ENCODE measurements at places on chromosomes 6 and 20.

- no peak for DNase-seq
Measured at GRCh38 chr20:24485981-24486380, 16.6 kb downstream of the SYNDIG1 start.

DNA sequence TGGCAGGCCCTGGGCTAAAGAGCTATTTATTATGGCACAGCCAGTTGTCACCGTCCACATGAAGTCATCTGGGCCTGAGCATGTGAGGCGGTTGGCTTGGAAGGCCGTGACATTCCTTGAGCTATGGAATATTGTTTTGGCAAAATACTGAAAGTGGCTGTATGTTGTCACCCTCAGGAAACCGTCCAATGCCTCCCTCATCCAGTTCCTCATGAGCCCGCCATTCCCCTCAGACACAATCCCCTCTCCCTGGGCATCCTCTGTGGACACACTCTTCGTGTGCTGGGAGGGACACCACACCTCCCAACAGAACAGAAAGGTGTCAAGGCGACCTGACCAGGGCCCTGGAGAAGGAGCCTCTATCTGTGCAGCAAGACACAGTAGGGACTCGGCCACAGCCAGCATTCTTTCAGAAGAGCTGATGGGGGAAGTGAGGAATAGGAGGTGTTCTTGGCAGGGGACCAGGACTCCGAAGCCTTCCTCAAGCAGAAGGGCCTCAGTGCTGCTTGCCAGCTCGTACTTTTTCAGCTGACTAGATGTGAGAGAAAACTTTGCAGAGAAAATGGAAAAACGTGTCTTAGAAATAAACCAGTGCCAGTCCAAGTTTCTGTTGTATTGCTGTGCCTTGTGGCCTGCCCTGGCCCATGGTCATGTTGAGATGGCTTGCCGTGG lies 120.5 kb downstream of the SOD2 start:
- no peak for DNase-seq

DNA sequence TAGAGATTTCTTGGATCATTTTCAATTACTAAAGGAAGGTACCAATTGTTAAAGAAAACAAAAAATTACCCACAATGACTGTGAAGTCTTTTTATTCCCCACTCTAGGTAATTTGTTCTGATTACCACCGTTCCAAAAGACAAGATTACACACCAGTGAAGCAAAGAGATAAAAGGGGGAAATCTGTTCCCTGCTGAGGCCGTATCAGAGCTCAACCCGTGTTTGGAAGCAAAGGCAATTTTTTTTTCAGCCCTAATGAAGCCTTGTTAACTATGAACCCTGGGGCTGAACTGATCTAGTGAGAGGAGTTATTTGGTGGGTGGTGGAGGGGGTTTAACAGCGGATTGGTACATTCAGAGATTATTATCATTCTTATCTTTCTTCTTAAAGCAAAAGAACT lies 128.5 kb downstream of the ALDH8A1 start:
- no peak for DNase-seq

GRCh38 chr20:17681726-17682102 lies 328 bp downstream of the RRBP1 start:
- DNase-seq, result no peak

DNA sequence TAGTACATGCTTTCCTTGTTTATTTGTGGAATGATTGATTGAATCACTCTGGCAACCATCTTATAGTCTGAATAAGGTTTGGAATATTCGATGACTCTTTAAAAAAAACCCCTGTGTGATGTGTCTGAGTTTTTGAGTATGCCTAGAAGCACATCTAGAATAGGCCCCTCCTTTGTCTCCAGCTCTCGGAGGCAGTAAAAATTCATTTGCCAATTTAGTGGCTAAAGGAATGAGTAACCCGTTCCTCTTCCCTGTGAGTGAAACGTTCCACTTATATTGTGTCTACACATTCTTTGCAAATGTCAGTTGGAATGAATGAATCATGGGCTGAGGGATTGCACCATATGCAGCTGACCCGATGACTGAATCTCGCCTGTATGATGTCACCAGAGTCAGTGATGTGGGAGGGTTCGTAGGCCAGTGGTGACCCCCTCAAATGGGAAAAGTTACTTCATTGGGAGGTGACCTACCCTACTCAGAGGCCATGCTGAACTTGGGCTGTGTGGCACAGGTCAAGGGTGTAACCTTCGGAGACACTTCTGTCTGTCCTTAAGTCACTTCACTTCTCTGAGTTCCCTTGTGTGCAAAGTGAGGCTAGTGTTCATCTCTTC lies 21.6 kb downstream of the MOCS3 start:
- DNase-seq, result no peak

DNA sequence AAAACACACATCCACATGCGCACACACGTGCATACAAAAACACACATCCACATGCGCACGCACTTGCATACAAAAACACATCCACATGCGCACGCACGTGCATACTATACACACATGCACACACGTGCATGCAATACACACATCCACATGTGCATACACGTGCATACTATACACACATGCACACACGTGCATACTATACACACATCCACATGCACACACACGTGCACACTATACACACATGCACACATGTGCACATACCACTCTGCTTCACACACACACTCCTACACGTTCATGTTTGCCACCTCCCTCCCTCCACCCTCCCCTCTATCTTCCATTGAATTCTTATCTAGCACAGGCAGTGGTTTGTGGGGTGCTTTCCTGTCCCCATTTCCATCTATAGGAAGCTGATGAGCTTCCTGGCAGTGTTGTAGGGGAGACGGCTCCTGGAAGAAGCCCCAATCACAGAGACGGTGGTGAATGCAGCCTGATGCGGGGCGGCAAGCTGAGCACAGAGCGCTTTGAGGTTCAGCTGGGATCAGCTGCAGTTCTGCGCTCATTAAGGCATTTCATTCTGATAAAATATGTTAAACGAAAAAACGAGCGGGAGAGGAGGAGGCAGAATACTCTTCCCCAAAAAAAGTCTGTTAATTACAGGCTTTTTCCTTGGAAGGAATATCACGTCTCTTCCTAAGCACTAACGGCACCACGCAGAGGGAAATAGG lies 287.7 kb downstream of the TAF4 start:
- DNase-seq, result no peak

DNA sequence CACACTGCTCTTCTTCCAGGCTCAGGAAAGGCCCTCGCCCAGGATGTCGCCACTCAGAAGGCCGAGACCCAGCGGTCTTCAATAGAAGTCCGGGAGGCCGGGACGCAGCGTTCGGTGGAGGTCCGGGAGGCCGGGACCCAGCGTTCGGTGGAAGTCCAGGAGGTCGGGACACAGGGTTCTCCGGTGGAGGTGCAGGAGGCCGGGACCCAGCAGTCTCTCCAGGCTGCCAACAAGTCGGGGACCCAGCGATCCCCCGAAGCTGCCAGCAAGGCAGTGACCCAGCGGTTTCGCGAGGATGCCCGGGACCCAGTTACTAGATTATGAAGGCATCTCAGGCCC lies 1.0 kb downstream of the KHDC3L start:
- DNase-seq, result no peak

- no peak for DNase-seq
Measured at GRCh38 chr6:45209762-45210161, 118.4 kb upstream of the RUNX2 start.

- DNase-seq, result no peak
Measured at GRCh38 chr6:140660295-140660694, 1285.8 kb upstream of the CITED2 start.

DNA sequence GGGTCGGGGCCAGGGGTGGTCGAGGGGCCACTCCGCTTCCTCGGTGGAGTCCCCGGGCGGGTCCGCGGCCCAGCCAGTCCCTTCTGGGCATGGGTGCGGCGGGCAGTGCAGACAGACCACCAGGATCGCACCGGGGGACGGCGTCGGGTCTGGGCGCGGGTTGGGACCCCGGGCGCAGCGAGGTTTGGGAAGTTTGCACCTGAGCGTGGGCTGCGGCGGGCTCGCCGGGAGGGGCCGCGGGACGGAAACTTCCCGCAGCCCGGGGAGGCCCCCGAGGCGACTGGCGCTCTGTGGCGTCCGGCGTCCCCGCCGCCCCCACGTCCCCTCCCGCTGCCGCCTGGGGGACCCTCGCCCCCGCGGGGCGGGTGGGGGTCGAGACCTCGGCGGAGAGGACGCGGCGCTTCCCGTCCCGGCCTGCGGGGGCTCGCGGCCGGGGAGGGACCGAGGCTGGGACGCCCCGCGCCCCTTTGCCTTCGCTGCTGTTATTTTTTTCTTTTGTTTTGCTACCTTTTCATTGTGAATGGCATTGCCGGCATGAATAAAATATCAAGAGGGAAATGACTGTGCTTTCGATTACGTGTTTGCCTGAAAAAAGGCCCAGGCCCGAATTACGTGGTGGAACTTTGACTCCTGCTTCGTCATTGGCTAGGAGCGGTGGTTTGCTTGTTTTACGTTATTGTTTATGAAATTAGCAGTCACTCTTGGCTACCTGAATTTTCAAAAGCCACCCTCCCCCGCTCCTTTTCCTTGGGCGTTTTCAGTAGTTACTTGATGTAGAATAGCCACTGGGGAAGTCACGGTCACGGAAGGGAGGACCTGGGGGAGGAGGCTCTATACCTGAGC lies 703 bp downstream of the SNX9 start:
- no peak for DNase-seq

GRCh38 chr20:46587986-46588385 lies 37.5 kb upstream of the OCSTAMP start:
- no peak for DNase-seq

Data from DMS 273 treated with DMSO at 0.1 percent for 48 hours (cell line).